ENCODE measurements at places on chromosomes 16 and 17.

DNA sequence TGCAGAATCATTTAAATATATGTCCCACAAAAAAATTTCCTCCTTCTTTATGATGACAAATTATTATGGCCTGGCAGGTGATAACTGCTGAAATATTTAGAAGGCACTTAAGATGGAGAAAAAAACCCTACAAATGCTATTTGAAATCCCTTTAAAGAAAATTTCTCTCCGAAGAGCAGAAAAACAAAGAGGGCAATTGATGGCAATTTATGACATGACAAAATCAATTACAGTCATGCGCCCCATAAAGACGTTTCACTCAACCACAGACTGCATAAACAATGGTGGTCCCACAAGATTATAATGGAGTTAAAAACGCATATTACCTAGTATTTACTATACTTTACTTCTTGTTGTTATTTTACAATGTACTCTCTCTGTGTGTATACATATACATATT is 25.2 kb upstream of the KIF2B start:
- DNase-seq, result no peak

GRCh38 chr16:77570574-77570973 is 135.7 kb upstream of the ADAMTS18 start:
- no peak for DNase-seq

DNA sequence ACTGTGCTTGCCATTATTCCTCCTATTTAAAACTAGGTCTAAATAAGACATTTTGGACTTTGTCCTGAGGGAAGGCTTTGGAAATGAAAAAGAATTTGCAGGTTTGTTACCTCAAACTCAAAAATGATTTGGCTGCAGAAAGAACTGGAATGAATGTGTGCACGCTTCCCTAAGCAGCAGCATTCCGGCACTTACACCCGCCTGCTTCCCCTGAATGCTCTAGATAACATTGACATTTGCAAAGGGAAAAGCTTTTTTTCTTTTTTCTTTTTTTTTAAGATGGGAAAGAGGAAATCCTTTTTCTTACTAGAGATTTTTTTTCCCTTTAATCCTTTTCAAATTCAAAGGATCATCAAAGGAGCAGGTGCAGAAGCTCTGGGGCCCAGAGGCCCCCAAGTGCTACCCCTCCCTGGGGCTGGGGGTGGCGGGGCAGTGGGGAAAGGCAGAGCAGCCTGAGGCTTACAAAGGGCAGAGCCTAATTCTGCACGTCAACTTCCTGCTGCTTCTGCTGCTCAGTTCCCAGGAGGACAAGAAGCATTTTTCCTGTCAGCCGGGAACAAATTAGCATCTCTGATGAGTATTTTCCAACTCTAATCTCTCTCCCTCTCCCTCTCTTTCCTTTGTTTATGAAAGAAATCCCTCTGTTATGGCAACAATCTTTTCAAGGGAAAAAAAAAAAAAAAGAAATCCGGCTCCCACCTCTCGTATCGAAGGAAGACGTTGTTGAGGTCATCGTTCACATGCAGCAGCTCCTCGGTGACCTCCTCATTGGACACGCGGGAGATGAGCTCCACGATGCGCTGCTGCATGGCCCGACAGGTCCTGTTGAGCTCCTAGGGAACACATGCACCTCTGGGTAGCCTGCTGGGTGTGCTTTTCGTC is 32.1 kb upstream of the SREBF1 start:
- no peak for DNase-seq

DNA sequence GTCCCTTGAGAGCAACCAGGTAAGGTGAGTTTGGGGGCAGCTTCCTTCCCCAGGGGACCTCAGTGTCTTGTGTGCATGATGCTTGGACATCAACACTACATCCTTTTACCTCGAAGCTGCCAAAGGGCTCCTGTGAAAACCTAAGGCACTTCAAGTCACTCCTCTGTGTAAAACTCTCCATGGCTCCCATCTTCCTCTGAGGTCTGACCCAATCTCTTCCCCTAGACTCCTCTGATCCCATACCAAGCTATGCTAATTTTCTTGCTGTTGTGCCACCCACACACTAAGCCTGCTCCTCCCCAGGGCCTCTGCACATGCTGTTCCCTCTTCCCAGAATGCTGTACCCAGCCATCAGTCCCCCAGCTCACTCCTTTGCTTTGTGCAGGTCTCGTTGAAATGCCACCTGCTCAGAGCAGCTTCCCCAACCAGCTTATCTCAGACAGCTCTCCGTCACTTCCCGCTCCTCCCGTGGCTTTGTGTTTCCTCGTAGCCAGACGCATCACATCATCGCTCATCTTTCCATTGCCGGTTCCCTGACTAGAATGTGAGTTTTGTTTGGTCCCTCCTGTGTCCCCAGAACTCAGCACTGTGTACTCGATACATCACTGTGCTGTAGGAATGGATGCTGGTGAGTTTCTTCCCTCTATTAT is 78.4 kb downstream of the CNGB1 start:
- DNase-seq, result no peak

GRCh38 chr16:89046491-89046890 is 47.2 kb upstream of the ACSF3 start:
- no peak for DNase-seq

GRCh38 chr16:35730251-35730650 is 2270.8 kb downstream of the TP53TG3F start:
- DNase-seq, result no peak

DNA sequence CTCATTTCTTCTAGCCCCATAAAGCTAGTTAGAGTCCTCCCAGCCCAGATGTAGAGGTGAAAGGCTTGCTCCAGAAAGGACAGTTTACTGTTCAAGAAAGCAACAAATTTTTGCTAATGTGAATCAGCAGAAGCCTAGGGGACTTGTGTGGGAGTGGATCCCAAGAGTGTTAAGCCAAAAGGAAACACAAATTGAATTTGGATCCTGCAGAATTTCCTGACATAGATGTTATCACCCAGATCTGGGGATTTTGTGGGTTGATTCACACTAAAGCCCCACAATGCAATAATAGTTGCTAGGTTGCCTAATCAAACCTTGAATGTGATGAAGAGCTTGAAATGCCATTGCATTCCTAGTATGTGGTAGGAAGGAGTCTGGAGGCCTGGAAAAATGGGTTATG is 135.2 kb upstream of the HS3ST3A1 start:
- no peak for DNase-seq

- peak; percentile 71 for DNase-seq
Measured at GRCh38 chr17:6639586-6640535, 650 bp downstream of the KIAA0753 start.

DNA sequence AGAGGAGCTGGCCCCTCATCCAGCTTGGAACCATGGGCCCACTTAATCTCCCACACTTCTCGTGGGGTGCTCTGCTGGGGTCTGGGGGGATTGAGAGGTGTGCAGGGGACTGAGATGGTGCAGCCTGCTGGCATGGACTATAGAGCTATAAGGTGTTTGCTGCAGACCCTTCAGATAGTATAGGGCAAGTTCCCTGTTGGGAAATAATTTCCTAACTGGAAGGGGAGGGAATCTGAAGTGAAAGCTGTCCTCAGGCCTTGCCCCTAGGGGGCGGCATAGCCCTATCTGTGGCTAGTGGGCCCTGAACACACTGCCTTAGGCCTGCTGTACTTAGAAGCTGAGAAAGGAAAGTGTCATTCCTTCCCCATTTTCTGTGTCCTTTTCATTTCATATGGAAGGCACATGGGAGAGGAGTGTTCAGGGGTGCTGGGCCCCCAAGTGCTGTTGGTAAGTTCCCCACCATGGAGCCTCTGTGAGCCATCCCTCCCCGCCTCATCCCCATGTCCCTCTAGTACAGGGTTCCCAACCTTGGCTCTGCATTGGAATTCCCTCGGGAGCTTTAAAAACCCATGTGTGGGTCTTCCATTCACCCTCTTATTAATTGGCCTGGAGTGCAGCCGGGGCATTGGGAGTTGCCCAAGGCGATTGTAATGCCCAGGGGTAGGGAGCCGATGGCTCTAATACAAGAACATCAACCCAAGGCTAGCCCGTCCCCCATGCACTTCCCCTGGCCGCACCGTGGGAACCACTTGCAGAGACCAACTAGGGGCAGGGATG is 19.7 kb downstream of the GOSR2 start:
- DNase-seq, result peak; percentile 73

DNA sequence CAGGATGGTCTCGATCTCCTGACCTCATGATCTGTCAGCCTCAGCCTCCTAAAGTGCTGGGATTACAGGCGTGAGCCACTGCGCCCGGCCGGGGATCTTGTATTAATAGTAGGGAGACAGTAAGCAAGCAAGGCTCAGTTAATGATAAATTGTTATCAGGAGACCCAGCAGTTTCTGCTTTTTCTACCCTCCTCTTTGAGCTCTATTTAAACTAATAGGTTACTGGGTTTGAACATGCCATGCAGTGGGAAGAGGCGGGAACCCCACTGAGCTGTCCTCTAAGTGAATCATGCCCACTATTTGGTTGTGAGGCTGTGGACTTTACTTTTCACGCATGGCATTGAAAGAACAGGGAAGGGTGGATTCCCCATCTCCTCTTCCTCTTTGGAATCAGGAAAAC is 223.9 kb downstream of the WWOX start:
- no peak for DNase-seq

GRCh38 chr16:80084614-80085013 is 456.2 kb upstream of the DYNLRB2 start:
- DNase-seq, result no peak

- DNase-seq, result no peak
Measured at GRCh38 chr16:67845291-67846062, 1.3 kb upstream of the NUTF2 start.

All from activated naive CD8-positive, alpha-beta T cell treated with anti-CD3 and anti-CD28 coated beads, Interleukin-2, amount 10 ng/mL, durations not matched to agents 7 days and 5 days (primary cell).